ENCODE measurements at places on chromosomes 13 and 19. TPM values are rescaled to one million over a fixed set of nuclear protein-coding genes. Genes with fewer than 3 reads are reported as not detected.

Gene DCT
- 0.20 TPM for total RNA-seq

Gene COX7A1
- not detected for total RNA-seq

Gene ZNF112
- total RNA-seq, result not detected

Gene KLK7
- not detected for total RNA-seq

Gene PGLYRP1
- total RNA-seq, result not detected

Gene SOX1
- total RNA-seq, result not detected

Gene STARD13
- total RNA-seq, result not detected

Gene SHISA7
- total RNA-seq, result not detected

Gene PLIN4
- total RNA-seq, result not detected

Gene AP2A1
- total RNA-seq, result 51.5 TPM

Gene RDH8
- total RNA-seq, result not detected

Gene ZNF254
- total RNA-seq, result 8.4 TPM

Gene DPP9
- total RNA-seq, result 84.1 TPM

Gene KLC3
- total RNA-seq, result not detected

Gene CGB8
- not detected for total RNA-seq

Gene NALCN
- total RNA-seq, result not detected

GRCh38 chr13:20019043-20019442 is 60.5 kb downstream of the ZMYM2 start:
- no peak for DNase-seq

GRCh38 chr13:110442930-110443621 is 118.4 kb downstream of the RAB20 start:
- DNase-seq, result no peak

- DNase-seq, result peak; percentile 74
Observed at GRCh38 chr19:45076029-45076850, at the start of gene ZNF296. Gene ZNF296, minus strand, starts transcription at chr19:45076478. Its CDS starts 105 bp downstream, at chr19:45076373.

GRCh38 chr19:39408392-39409207 is 2.0 kb downstream of the ZFP36 start:
- peak; percentile 29 for DNase-seq

- DNase-seq, result no peak
Observed at GRCh38 chr13:109605846-109606245, 180.5 kb downstream of the IRS2 start.

- DNase-seq, result no peak
Observed at GRCh38 chr19:17512574-17512939, 1.1 kb downstream of the PGLS start.

DNA sequence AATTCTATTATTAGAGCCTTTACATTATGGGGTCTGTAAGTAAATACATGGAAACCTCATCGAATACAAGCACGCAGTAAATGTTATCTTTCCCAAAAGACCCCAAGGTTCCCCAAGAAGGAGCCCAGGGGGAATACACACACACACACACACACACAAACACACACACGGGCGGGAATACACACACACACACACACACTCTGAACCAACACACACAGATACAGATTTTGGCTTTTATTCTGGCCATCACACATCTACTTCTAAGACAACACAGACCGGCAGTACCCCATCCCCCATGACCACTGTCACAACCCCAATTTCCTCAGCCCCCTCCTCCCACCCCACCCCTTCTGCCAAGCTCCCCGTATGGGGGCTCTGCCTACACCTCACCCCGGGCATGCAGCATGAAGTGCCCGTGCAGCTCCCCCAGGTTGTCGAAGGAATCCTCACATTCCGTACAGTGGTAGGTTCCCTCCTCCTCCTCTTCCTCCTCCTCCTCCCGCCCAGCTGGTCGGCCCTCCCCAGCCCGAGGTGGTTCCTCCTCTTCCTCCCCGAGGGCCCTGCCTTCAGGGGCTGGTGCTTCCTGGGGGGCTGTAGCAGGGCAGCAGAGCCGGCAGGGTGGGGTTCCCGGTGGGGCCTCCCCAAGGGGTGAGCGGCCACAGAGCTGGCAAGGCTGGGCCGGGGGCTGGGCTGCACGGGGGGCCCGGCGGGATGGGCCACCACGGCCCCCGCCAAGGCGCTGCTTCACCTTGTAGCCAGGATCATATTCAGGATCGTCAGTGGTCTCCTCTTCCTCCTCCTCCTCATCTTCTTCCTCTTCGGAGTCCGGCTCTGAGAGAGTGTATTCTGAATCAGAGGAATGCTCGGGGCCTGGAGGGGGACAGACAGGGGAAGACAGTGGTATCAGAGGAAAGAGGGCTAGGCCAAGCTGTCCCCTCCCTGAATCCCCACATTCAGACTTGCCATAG is 4.4 kb upstream of the SRRM5 start:
- no peak for DNase-seq

GRCh38 chr19:48338802-48339503 is 13.6 kb downstream of the EMP3 start:
- DNase-seq, result no peak

GRCh38 chr19:4984438-4984990 is 15.6 kb downstream of the KDM4B start:
- no peak for DNase-seq

- no peak for DNase-seq
Observed at GRCh38 chr13:106612688-106613087, 44.8 kb upstream of the ARGLU1 start.

- no peak for DNase-seq
Observed at GRCh38 chr13:57264965-57265364, 98.0 kb downstream of the PRR20E start.

GRCh38 chr13:49597043-49597641 is 11.8 kb upstream of the RCBTB1 start:
- no peak for DNase-seq

- DNase-seq, result no peak
Observed at GRCh38 chr13:45332036-45332830, 8.8 kb downstream of the TPT1 start.

DNA sequence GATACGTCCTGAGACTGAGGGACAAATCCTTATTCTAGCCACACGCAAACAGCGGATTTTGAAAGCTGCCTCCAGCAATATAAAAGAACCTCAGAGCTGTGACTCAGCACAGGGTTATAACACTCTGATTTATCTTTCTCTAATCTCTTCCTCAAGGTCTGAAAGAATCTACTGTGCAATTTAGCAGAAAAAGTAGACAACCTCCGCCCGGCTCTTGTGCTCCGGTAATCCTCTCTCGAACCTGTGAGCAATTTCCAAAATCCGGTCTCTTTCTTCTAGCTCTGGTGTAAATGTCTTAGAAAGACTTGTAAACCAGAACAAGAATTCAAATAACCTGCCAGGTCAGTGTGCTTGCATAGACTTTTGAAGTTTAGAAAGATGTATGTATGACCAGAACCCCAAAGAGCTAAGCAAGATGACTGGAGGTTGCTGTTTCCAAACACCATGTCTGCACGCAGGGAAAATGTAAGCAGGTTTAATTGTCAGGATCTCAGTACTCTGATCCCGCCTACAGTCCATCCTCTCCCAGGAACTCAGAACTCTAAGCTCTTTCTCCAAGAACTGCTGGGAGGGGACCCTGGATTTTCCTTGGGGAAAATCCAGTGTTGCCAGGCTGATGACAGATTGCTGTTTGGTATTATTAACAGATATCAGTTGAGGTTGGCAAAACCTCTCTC is 338.1 kb downstream of the RFC3 start:
- no peak for DNase-seq

DNA sequence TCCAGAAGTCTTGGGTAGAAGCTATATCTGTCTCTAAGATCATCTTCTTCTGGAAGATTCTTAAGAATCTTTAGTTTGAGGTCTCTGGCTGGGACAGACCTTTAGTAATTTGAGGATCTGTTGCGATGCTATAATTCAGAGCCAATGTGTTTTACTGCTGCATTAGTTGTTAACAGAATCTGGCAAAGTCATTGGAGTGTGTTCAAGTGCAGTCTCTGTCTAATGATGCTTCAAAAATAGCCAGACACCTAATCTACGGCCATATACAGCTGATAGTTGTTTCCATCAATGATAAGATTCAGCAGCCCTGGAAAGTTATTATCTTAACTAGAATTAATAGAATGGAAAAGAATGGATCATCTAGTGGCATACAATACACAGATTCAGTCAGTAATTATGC is 72.6 kb downstream of the CDK8 start:
- no peak for DNase-seq

DNA sequence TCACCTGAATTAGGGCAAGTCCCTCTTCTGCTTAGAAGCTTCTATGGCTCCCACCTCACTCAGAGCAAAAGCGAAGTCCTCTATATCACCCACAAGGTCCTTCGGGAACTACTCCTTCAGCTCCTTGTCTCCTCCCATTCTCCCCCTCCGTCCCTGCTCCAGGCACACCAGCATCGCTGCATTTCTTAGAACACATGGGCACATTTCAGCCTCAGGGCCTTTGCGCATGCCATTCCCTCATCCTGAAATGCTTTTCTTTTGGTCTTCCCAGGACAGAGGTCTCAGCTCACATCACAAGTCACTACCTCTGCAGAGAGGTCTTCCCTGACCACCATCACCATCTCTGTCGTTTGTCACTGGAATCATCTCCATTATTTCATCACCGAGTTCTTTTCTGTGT is 4.0 kb downstream of the S1PR5 start:
- no peak for DNase-seq

GRCh38 chr19:33394006-33394722 is 20.7 kb downstream of the CEBPG start:
- DNase-seq, result no peak

DNA sequence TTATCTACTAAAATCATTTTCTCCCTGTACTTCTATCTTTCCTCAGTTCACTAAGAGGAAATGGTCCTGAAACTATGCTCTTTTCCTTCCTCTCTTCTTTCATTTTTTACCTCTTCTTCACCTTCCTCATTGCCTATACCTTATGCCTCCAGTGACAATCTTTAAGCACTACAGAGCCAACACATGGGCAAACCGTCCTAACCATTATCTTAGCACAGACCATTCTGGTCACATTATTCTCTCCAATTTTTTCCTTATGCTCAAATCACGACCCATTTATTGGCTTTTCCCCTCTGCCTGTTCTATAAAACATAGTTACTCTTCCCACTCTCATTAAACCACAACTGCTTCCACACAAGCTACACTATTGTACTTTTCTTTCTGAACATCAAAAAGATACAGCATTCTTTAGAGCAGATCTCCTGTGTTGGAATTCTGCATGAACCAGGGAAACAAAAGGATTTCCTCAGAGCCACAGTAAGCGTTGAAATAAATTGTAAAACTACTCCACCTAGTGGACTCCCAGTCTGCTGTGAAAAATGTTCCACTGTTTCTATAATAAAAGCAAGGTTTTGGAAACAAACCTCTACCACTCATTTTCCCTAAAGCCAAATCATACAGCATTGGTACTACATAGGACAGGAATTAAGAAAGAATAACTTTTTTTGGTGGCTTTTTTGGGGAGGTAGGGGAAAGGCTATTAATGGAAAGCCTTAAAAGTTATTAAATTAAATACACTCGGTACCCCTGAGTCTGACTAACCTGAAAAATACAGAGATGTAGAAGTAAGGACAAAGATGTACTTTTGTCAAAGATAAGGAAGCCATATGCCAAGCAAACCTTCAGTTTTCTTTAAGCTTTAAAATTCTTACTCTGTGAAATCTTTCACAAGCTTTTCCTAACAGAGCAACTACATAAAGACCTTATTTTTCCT is 19.5 kb downstream of the NUFIP1 start:
- no peak for DNase-seq

DNA sequence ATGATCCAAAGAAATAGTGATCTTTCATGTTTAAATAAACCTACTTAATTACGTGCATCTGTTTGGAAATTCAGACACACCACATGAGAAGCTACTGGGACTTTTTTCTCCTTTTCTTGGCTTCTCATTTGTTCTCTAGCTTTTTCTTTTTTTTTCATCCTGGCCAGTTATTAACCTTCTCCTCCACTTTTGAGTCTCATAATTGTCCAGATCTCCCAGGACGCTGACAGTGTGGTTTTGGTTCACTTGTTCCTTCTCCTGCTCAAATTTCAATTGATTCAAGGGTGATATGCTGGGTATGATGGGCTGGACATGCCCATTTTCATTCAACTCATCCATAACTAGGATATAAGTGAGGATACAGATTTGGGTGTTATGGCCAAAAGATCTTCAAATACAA is 152.3 kb downstream of the TM9SF2 start:
- no peak for DNase-seq

GRCh38 chr19:48807590-48808308 is 3.1 kb downstream of the BCAT2 start:
- no peak for DNase-seq

- no peak for DNase-seq
Observed at GRCh38 chr13:44726778-44727177, 150.6 kb upstream of the TSC22D1 start.

DNA sequence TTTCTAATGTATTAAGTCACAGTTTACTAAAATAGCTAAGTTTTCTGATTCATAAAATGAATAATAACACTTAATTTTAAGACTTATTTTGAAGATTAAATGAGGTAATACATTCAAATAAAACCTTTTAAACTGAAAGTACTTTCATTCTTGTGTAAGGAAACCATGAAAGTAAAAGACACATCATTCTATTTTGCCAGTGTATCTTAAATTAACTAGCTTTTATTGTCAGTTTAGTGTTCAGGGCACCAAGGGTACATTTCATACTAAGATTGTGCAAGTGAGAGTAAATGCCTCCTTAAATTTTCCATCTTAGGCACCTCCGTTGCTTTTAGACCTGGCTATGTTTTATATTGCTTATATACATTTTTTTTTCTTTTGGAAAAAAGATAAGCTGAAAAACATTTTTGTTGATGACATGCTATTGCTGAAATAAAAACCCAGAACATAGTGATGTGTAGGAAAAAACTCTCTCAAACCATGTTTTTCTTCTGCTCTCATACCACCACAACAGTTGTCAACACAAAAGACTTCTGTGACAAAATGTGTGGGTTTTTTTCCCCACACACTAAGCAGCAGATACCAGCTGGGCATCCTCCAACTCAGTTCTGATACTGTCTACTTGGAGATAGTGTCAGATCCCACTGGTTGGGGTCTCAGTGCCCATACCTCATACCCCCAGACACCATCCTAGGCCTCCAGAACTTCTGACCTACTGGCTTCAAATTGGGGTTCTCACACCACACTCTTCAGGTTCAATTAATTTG is 30.7 kb upstream of the LPAR6 start:
- DNase-seq, result no peak

GRCh38 chr13:63628310-63628709 is 2212.7 kb upstream of the PCDH20 start:
- no peak for DNase-seq

- no peak for DNase-seq
Observed at GRCh38 chr19:6576869-6577475, 14.0 kb downstream of the CD70 start.

DNA sequence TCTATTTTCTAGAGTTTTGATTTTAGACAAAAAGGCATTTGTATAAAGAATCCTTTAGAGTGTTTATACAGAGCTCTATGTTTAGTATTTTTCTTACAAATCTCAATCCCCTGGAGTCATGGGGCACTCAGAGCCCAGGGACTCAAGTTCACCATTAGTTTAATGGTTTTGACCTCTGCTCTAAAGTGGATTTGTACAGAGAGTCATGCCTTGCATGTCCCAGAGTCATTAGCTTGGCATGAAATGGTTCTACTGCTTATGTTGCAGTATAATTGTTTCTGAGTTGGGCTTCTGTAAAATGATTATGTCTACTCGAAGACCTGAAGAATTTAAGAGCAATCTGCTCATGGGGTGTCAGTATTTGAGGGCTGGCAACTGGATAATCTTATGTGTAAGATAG is 406.2 kb downstream of the DLEU7 start:
- DNase-seq, result no peak
